Spinal cord (tissue), 10 donors: ENCODE measurements at places on chromosomes 3 and 15. TPM values are rescaled to one million over a fixed set of nuclear protein-coding genes. Genes with fewer than 3 reads are reported as not detected.

GRCh38 chr15:83694536-83694935 lies 40.6 kb downstream of the ADAMTSL3 start:
- no peak for DNase-seq

The PLCB2 gene
- 21.0 TPM for polyA plus RNA-seq

The GRIP2 gene
- polyA plus RNA-seq, result 24.2 TPM

GRCh38 chr15:78034495-78035191 lies 42.9 kb downstream of the TBC1D2B start:
- DNase-seq, result no peak

The THAP10 gene
- polyA plus RNA-seq, result 12.5 TPM

The EMC7 gene
- 97.4 TPM for polyA plus RNA-seq

- DNase-seq, result no peak
Observed at GRCh38 chr3:193620650-193621049, 27.6 kb downstream of the OPA1 start.

The RLBP1 gene
- polyA plus RNA-seq, result 3.6 TPM

DNA sequence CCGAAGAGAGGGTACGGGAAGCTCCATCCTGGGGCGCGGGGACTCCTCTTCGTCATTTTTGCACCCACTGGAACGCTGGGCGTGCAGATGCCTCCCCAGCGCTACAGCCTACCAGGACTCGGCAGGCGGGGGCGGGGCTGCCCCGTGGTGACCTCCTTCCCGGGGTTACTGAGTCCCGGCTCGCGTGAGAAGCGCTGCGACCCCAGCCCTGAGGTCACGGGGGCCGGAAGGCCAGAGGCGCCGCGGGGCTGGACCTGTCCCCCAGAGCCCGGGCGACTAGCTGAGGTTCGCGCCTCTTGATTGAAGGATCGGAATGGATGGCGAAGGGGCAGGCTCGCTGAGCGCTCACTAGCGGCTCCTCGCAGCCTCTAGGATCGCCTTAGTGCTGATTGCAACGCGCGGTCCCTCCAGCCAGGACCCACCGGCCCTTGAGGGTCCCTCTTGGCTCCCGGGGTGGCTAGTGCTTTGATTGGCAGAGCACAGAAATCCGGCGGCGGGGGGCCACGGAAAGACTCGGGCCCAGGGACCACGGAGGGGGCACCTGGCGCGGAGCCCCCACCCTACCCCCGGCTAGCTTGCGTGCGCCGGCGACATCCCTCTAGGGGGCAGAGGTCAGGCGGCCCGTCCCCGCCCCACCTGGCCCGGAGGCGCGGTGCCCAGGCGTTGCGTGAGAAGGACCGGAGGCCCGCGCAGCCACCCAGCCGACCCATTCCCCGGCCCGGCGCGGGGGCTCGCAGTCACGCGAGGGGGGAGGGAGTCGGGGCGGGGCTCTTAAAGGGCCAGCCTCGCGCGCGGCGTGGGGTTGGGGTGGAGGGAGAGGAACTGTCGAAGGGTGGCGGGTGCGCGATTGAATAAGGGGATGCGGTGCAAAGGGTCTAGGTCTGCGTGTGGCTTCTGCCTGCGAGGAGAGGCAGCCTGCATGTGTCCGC lies 781 bp upstream of the CYP1A1 start:
- no peak for DNase-seq

The TMEM212 gene
- 0.57 TPM for polyA plus RNA-seq

DNA sequence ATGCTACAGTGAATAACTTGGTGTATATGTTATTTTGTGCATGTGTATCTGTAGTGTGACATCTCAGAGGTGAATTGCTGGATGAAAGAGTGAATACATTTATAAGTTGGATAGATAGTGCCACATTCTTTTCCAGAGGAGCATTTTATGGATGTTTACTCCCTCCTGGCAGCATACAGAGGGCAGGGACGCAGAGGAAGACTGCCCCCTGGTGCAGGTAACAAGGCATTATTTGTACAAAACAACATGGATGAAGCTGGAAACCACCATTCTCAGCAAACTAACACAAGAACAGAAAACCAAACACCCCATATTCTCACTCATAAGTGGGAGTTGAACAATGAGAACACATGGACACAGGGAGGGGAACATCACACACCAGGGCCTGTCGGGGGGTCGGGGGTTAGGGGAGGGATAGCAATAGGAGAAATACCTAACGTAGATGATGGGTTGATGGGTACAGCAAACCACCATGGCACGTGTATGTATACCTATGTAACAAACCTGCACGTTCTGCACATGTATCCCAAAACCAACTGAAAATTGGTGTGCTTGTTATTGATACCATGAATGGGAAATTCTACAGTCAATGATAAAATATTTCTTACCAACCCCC lies 57.9 kb upstream of the CTXND1 start:
- DNase-seq, result no peak

DNA sequence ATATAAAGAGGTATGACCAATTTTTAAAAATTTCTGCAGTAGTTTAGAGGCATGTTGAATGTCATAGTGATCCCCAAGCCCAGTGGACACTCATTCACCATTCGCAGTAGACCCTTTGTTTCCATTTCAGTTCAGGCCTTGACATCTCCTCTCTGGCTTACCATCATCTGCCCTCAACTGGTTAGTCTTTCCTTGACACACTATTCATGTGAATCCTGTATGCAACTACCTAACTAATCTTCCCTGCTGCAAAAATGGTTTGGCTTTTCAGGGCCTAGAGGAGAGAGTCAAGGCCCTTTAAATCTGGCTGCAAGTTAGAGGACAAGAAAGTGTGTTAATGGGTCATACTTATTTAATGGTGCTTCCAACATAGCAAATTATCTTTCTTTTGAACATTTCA lies 10.9 kb downstream of the APH1B start:
- no peak for DNase-seq

GRCh38 chr3:123583561-123583960 lies 1.3 kb downstream of the HACD2 start:
- no peak for DNase-seq

The CTXND1 gene
- polyA plus RNA-seq, result 23.3 TPM
